Muscle of leg (tissue), 16 donors: ENCODE measurements at places on chromosomes 4 and X.

DNA sequence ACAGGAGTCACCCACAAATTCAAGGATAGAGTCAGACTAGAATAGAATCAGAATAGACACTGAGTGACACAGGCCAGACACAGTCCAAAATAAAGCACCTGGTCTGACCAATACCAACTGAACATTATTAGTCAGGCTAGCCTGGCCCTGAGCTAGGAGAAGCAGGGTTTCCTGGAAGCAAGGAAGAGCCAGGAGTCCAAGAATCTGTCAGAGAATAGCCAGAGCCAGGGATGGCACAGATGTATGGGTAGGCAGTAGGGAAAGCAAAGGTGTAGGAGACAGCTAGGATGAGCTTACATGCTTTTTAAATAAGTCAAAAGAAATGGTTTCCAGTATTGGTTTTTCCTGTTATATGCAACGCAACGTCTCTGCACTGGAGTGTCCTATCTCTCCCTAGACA, 3.7 kb downstream of the BTC start:
- DNase-seq: no peak

- no peak for DNase-seq
These were observed 671 bp upstream of the FHIP1A start for GRCh38 chr4:151408380-151408629.

- no peak for DNase-seq
These were observed 79.1 kb upstream of the C1QTNF7 start for GRCh38 chr4:15348695-15349094.

DNA sequence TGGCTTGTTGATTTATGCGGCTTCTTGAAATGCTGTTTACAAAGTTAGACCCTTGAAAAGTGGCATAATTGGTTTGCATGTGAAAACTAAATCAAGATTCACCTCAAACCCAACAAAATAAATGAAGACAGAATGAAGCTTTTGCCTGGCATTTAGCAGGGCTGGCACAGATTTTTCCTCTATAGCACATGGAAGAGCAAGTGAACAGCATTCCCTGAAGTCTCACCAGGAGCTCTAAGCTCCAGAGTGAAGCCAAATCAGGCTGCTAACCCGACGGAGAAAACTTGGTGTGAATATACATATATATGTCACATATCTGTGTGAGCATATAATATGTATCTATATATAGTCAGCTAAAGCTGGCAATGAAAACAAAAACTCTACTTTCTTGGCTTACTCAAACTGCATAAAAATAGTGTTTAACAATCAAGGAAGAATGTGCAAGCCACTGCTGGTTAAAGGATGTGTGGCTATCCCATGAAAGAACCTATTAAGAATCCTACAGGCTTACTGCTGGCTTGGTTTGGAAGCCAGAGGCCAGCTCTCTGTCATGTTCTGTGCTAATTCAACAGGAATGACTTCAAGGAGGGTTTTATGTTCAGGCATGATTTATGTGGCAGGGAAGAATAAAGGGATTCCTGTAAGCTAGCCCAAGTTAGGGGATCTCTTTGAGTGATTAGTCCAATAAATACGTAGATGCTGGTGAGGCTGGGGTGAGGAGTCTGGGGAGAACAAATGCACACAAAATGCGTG, 69.9 kb downstream of the MFAP3L start:
- DNase-seq: no peak

DNA sequence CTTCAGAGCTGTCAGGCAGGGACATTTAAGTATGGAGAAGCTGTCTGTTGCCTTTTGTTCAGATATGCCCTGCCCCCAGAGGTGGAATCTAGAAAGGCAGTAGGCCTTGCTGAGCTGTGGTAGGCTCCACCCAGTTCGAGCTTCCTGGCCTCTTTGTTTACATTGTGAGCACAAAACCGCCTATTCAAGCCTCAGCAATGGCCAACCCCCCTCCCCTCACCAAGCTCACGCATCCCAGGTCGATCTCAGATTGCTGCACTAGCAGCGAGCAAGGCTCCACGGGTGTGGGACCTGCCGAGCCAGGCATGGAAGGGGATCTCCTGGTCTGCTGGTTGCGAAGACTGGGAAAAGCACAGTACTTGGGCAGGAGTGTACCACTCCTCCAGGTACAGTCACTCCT, 59.3 kb downstream of the ZNF674 start:
- DNase-seq: no peak

GRCh38 chr4:116400480-116400879, 684.9 kb downstream of the TRAM1L1 start:
- no peak for DNase-seq

GRCh38 chrX:46953597-46953996, 41.4 kb downstream of the JADE3 start:
- peak; percentile 11 for DNase-seq

- DNase-seq: no peak
These were observed 44.2 kb downstream of the AMELX start for GRCh38 chrX:11337292-11338009.

- DNase-seq: no peak
These were observed 506.1 kb downstream of the RPA4 start for GRCh38 chrX:97389761-97390192.

GRCh38 chrX:108001218-108001814, 19.1 kb upstream of the TEX13B start:
- DNase-seq: peak; percentile 7
